ENCODE measurements at places on chromosomes 12 and 14. TPM values are rescaled to one million over a fixed set of nuclear protein-coding genes. Genes with fewer than 3 reads are reported as not detected.

- ATAC-seq: no peak
Observed at GRCh38 chr14:103072595-103073366, 11.2 kb upstream of the LBHD2 start.

- no peak for ATAC-seq
Observed at GRCh38 chr12:100601626-100602025, 28.1 kb downstream of the GAS2L3 start.

- no peak for ATAC-seq
Observed at GRCh38 chr12:118526255-118527095, 150.1 kb downstream of the SUDS3 start.

GRCh38 chr12:69524331-69524630 is 54.1 kb downstream of the FRS2 start:
- ATAC-seq: no peak

GRCh38 chr12:131793243-131794022 is 34.8 kb upstream of the MMP17 start:
- peak; percentile 86 for ATAC-seq

GRCh38 chr12:68932961-68933893 is at the start of gene CPM:
CPM (minus strand) TSS chr12:68933171; CDS start chr12:68932837, 334 bp downstream.
- peak; percentile 98 for ATAC-seq

DNA sequence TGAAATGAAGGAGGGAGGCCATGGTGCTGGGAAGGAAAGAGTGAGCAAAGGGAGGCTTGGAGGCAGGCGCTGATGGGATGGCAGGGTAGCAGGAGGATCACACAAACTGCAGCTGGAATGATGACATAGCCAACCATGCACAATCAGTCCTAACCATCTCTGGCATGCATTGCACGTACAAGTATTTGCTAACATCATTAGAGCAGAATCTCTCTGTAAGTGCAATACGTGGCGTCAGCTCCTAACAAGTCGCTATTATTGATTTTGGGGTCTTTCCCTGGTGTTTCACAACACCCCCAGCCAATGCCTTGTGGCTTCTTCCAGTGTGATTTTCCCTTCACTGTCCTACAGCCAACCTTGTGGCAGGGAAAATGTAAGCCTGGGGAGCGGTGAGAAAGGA is 18.5 kb downstream of the BDKRB1 start:
- ATAC-seq: no peak

DNA sequence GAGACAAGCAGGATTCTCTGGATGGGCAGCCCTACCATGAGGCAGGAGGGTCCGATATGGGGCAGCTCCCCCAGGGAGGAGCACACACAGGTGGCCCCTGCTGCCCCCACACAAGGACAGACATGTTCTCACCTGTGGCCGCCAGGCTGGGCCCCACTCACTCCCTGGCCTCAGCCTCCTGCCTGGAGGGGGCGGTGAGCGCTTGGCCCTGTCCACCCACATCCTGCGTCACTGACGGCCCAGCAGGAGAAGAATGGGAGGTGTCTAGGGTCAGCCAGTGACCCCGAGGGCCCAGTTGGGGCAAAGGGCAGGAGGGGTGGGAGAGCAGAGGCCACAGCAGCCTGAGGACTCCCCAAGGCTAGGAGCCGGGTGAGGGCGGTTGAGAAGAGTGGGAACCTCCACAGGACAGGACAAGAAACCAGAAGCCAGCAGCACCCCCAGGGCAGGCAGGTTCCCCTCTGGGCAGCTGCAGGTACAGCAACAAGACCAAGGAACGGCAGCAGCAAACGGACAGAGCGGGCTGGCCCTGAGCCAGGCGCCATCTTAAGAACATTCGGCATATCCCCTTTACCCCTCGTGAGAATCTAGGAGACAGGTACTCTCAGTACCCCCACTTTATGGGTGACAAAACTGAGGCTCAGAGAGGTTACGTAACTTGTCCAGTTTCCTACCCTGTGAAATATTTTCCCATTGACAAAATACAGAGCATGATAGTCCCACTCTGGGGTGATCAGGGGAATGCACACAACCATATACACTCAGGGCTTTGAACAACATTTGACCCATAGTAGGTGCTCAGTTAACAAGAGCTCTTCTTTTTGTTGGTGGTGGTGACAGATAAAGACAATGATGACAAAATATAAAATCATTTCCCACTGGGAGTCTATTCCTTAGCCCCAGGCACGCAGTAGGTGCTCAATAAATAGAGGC is 74.3 kb downstream of the NCOR2 start:
- no peak for ATAC-seq

GRCh38 chr12:1829306-1829900 is 9.0 kb downstream of the LRTM2 start:
- ATAC-seq: peak; percentile 28

DNA sequence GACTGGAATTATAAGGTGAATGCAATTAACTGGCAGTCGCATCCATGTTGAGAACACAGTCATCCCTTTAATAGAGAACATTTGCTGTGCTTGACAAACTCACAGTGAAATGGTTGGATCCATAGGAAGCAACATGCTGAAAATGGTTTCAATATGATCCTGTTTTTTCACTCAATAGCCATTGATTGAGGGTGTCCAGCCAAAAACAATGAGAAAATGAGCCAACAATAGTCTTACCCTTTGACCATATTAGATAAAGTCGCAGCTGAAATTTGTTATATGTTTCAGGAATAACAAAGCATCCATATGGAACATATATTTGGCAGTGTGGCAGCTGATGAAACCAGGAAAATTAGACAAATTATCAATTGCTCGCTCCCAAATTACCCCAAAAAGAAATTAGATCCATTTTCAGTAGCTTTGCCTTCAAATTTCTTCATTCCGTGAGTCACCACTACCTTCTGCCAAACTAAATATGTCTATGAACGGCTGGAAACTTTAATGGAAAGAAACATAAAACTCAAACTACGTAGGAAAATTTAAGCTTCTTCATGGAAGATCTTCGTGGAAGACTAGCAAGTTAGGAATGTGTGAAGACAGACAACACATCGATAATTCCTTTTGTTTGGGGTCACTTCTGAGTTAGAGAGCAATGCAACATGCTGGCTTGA is 17.4 kb downstream of the IGF1 start:
- ATAC-seq: no peak

DNA sequence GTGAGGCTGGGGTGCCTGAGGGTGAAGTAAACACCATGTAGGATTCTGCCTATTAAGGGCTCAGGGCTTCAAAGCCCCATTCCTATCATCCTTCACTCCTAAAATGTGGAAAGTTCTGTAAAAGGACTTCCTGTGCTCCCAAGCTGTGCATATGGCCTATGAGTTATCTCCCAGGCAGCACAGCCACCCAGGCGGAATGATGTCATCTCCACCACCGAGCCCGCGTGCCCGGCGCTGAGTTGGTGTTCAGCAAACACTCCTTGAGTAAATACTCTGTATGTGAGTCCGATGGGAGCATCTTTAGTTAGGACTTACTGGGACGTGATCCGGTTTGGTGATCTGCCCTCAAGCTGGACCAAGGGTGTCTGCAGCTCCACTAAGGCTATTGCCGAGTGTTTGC is 437.3 kb downstream of the MED13L start:
- no peak for ATAC-seq

DNA sequence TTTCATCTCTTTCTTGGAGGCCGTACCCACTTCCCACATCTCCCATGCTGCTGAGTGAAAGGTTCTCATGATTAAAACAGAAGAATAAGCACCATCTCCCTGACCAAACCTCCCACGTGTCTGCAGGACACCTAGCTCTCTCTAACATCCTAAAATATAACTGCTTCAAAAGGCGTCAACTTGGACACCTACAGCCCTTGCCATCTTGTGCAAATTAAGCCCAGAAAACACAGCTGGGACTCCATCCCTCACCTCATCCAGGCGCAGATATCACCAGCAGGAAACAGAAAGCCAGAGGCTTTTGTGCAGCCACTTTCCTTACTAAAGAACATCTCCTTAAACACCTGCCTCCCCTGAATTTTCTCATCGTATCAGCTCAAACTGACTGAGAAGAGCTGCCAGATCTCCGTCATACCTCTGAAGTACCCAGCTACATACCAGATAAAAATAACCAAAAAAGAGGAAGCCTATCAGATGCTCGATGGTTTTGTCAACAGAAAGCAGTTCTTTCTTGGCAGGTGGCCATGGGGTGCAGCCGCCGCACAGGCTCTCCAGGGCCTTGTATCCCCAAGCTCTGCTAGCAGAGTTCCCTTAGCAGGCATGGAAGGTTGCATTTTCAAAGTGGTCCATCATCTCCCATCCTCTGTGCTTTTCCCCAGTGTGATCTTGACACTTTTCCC is 28.8 kb downstream of the MAP3K9 start:
- ATAC-seq: no peak

DNA sequence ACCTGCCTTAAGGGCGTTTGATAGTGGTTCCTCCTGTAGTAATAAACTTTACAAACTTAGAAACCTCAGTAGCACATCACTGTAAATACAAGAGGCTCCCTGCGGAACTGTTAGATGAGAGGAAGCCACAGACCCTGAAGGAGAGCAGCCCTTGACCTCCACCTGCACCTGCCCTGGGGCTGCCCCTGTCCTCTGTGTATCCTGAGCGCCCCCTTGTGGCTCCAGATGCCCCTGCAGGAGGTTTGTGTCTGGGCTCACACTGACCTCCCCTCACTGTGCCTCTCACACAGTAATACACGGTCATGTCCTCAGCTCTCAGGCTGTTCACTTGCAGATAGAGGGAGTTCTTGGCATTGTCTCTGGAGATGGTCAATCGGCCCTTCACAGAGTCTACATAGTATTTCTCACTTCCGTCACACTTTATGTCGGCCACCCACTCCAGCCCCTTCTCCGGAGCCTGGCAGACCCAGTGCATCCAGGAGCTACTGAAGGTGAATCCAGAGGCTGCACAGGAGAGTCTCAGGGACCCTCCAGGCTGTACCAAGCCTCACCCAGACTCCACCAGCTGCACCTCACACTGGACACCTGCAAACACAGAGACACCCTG is 1059.8 kb downstream of the TMEM121 start:
- ATAC-seq: no peak

DNA sequence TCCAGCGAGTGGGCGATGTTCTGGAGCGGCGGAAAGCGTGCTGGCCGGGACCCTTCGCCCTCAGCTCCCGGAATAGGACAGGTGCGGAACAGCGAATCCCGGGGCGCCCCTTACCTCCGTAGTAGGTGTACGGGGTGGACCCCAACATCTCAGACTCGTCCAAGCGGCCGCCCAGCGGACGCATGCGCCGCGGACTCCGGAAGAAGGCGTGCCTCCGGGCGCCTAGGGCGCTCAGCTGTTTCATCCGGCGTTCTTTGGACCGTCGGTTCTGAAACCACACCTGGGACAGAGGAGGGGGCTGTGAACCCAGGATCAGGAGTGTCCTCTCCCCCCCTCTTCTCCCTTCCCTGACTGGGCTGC is 4.5 kb downstream of the LHX5 start:
- peak; percentile 12 for ATAC-seq

GRCh38 chr14:68312884-68313610 is 479.8 kb downstream of the ZFP36L1 start:
- peak; percentile 64 for ATAC-seq

GRCh38 chr14:23566778-23567185 is 809 bp downstream of the AP1G2 start:
- peak; percentile 0 for ATAC-seq

DNA sequence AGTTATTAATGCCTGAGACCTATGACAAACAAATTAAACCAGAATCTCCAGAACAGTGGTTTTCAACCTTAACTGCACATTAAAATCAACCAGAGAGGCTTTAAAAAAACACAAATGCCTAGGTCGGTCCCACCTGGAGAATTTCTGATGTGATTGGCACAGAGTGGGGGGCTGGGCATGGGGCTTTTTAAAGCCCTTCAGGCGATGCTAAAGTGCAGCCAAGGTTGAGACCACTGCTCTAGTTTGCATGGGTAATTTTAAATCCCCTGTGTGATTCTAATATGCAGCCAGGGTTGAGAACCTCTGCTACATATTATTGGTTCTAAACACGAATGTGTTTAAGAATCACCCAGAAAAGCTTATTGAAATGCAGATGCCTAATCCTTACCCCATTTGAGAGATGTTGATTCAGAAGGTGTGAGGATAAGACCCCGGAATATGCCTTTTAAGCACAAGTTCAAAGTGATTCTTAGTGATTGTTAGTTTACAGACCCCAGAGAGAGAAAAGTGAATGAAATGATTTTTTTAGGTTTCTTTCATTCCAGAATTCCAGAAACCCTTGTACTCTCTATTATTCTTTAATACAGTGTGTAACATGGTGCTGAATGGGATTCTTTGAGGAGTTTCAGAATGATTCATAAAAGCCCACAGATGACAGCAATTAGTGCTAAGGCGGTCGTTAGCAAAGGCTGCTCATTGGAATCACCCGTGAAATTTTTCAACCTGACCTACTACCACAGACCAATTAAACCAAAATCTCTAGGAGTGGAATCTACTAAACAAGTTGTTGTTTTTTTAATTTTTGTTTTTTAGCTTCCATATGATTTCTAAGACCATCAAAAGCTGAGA is 44.9 kb downstream of the LIN7A start:
- no peak for ATAC-seq

DNA sequence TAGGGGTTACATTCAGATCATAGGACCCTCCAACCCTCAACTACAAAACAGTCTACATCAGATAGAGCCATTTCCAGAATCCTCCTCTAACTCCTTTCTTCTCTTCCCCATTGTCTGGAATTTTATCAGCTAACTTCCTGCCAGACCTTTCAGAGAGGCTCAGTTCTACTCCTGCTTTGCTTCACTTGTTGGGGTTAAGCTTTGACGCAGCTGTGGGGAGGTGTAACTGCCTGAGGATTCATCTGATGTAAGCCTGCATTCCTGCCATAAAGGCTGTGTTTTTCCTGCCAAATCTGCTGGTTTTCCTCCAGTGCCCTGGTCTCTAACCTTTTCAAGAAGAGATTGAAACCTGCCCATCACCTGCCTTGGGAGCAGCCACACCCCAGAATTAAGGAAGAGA is 16.9 kb downstream of the DHRS2 start:
- peak; percentile 63 for ATAC-seq

GRCh38 chr12:32010631-32011336 is 51.6 kb downstream of the RESF1 start:
- ATAC-seq: no peak

DNA sequence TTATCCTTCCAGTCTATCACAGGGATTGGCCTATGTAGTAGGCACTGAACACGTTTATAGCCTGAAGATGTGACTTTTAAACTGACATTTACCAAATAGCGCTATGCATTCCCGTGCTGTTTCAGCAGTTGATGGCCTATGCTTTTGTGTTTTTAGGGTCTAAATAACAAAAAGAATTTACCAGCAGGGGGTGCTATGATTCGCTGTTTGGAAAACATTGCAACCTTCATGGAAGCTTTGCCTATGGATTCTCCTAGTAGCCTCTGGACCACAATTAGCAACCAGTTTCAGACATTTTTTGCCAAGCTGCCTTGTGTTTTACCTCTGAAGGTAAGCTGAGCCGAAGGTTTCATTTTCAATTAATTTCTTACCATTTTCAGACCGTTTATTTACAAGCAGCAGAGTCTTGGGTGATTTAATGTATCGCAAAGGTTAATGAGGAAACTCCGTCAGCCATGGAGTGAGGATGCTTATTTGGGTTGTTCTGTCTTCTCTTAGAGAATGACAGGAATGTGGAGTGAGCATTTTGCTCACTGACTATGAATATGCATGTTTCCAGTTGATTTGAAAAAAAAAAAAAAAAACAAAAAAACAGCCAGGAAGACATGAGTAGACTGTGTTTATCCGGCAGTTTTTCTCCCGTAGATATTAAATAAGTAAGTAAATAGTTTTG is 133.1 kb downstream of the PRIMA1 start:
- ATAC-seq: peak; percentile 68

The TMEM106C gene
- 46.9 TPM for total RNA-seq

The OAS1 gene
- 1.00 TPM for total RNA-seq

The TRIM9 gene
- total RNA-seq: 36.4 TPM

The AJUBA gene
- total RNA-seq: 3.1 TPM

The MMP17 gene
- total RNA-seq: 11.6 TPM

The KLRC4 gene
- not detected for total RNA-seq

The SVOP gene
- total RNA-seq: 0.35 TPM

The KRT79 gene
- not detected for total RNA-seq

The VRTN gene
- 0.11 TPM for total RNA-seq

The KLRC1 gene
- total RNA-seq: not detected

Data from motor neuron (in vitro differentiated cells).